Hematopoietic multipotent progenitor cell (in vitro differentiated cells): ENCODE measurements at places on chromosomes 6 and 20. TPM values are rescaled to one million over a fixed set of nuclear protein-coding genes. Genes with fewer than 3 reads are reported as not detected.

The OLIG3 gene
- not detected for total RNA-seq

The PHF20 gene
- total RNA-seq = 42.3 TPM

The KIAA1755 gene
- total RNA-seq = not detected

The POM121L2 gene
- not detected for total RNA-seq

The ZSCAN23 gene
- total RNA-seq = 2.2 TPM

The OOEP gene
- total RNA-seq = 0.27 TPM

The C20orf144 gene
- 0.27 TPM for total RNA-seq

The OPRL1 gene
- total RNA-seq = 10.5 TPM

The TRAPPC3L gene
- not detected for total RNA-seq

The SNAP25 gene
- total RNA-seq = 0.27 TPM

The ARMH2 gene
- total RNA-seq = 0.54 TPM

The RREB1 gene
- total RNA-seq = 52.2 TPM

The BTNL2 gene
- total RNA-seq = not detected

The BNIP5 gene
- total RNA-seq = not detected

The SLC32A1 gene
- 0.54 TPM for total RNA-seq

The TSPO2 gene
- total RNA-seq = not detected

The FAXC gene
- under 0.01 TPM for total RNA-seq

The TNF gene
- total RNA-seq = 0.27 TPM

The GSTA4 gene
- total RNA-seq = 1.9 TPM

- no peak for DNase-seq
Observed at GRCh38 chr6:128979071-128979470, 96.1 kb downstream of the LAMA2 start.

- no peak for DNase-seq
Observed at GRCh38 chr6:142443532-142443931, 141.7 kb downstream of the ADGRG6 start.

- peak; percentile 71 for DNase-seq
Observed at GRCh38 chr6:7615611-7616383, 25.8 kb downstream of the SNRNP48 start.

GRCh38 chr20:44211177-44212039 lies 837 bp upstream of the OSER1 start:
- peak; percentile 34 for DNase-seq

DNA sequence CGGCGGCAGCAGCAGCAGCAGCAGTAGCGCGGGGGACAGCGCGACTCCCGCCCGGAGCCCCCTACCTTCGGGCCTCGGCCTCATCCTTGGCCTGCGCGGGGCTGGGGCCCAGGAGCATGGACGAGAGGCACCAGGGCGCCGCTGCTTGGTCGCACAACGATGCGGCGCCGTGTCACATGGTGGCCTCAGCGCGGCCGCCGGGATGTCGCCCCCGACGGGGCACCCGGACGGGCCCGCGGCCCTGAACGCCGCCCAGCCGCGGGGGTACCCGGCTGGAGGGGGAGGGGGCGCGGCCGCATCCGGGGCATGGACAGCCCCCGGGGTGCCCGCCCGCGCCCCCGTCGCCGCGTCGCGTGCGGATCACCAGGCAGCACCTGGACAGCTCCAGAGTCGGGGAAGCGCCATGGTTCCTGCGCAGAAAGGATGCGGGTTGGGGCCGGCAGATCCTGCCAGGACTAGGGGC lies 57.1 kb downstream of the CDH22 start:
- no peak for DNase-seq

DNA sequence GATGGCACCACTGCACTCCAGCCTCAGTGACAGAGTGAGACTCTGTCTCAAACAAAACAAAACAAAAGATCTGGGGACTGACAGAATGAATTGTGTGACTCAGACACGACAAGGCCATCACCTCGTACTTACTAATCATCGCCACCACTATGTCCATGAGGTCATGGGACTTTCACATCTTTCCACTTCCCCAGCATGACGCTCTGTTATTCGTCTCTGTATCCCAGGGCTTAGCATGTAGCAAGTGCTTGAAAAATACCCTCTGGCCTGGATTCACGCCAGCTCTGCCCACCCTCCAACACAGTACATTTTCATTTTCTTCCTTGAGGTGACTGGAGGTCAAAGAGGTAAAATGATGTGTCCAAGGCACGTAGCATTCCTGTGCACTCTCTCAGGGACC lies 27.8 kb downstream of the FGD2 start:
- DNase-seq = no peak

- DNase-seq = no peak
Observed at GRCh38 chr6:21614226-21614625, 20.7 kb downstream of the SOX4 start.

- DNase-seq = no peak
Observed at GRCh38 chr6:84554074-84554473, 210.3 kb downstream of the TBX18 start.

GRCh38 chr6:99618649-99619408 lies 12.2 kb downstream of the PRDM13 start:
- DNase-seq = no peak

- no peak for DNase-seq
Observed at GRCh38 chr20:259981-260380, 2.5 kb downstream of the DEFB132 start.

DNA sequence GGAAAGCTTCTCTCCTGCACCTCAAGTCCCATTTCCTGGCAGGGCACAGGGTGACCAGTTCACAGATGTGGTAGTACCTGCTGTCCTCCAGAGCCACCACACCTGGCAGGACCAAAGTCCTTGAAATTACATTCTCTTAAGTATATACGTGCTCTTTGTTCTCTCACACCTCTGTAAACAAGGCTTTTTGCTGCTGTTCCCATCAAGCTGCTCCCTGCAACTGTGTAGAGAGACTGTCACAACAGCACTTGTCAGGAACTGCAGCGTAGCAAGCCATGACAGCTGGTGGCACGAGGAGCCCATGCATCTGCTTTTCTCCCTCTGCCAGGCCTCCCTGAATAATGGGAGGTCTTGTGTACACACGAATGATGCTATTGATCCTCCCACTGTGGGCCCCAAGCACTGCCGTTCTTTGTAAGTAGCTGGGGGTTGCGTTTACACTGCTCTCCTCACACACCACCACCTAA lies 431.8 kb downstream of the CD83 start:
- no peak for DNase-seq

GRCh38 chr6:52516269-52516668 lies 60.6 kb downstream of the TRAM2 start:
- DNase-seq = no peak

GRCh38 chr20:48697845-48698491 lies 129.8 kb downstream of the PREX1 start:
- no peak for DNase-seq

GRCh38 chr6:140355476-140355875 lies 981.0 kb upstream of the CITED2 start:
- no peak for DNase-seq

DNA sequence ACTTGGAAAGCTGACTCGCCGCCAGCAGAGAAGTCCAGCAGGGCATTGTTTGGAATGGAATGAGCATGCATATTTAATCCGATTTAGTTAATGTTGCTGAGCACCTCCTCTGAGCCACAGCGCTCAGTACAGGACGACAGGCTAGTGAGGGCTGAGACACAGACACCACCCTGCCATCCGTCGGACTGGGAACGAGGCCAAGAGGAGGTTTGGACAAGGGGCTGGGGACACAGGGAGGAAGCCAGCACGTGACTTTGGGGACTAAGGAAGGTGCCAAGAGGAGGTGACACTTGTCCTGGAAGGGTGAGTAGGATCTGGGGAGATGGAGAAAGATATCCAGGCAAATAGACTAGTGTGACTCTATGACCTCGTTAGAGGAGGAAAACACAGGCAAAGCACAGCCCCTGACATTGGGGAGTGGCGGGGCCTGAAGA lies 152.5 kb upstream of the ECI2 start:
- DNase-seq = no peak

DNA sequence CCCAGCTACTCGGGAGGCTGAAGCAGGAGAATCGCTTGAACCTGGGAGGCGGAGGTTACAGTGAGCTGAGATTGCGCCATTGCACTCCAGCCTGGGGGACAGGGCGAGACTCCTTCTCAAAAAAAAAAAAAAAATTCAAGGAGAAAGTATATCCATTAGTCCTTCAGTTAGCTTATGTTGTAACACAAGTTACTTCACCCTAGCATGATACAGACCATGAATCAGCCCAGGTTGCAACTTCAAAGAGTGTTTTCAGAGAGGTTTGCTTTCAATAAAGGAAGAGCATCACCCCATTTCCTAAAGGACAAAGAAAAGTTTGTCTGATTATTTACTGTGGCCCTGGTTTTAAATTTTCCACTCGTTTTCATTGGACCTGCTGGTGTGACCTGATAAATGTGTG lies 73.0 kb downstream of the SERAC1 start:
- no peak for DNase-seq

DNA sequence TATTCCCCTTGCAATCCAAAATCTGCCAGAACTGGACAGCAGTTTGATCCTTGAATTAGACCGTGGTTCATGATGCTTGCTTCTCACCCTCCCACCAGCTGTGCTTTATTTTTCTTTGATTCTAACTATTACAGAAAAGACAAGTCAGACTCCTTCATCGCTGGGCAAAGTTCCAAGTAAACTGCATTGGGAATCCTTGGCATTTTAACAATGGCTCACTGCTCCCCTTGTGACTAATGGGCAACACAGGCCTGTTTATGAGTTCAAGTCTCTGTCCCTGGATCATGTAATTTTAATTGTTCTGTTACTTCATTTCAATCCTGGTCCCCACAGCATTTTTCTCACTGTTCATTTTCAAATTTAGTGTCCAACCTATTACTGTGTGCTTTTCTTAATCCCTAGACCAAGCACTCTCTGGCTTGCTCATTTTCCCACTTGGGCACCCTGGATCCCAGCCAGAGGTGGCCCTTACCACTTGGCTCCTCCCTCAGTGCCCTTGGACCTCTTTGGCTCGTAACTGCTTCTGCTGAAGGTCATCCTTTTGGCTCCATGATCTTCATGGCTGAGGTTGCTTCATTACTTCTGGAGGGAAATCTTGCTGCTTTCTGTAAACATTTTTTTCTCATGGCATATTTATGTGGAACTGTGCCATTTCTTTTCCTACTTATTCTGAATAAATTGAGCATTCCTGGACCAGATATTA lies 32.8 kb downstream of the PSMB9 start:
- no peak for DNase-seq

DNA sequence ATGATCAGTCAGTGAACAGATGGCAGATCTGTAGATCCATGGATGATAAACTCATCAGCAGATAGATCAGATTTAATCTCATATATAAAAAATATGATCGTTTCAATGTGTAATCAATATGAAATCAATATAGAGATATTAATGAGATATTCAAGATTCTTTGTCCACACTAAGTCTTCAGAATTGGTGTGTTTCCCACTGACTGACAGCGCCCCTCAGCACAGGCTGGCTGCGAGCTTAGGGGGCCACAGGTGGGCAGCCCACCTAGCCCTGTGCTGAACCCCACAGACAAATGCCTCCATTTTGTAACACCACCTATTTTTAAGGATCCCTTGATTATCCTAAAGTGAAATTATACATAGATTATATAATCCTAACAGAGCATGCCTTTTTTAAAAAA lies 32.3 kb downstream of the FRMD1 start:
- DNase-seq = no peak

GRCh38 chr20:50138479-50139393 lies 14.8 kb downstream of the PEDS1 start:
- no peak for DNase-seq

DNA sequence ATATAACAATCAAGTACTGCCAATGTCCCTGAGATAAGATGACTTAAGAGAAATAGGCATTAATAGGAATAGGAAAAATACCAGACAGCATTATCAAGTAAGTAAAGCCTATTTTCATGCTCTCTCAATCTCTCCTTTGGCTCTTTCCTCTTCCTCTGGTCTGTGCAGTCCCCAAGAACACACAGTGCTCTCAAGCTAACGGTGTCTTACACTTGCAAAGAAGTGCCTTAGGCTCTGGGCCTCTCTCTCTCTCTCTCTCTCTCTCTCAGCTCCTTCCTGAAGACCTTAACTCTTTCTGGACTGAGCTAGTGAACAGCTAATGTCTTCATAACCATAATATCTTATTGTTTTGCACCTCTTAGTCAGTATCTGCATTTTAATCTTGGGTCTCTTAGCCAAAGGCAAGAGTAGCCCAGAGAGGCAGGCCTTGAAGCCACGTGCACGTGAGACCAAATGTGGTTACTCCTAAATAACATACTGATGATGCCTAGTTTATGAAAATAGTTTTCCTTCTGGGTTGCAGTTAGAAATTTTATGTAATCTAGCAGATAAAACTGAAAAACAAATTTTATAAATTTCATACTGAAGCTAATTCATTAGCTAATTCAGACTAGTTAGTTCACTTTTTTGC lies 70.8 kb downstream of the TPD52L1 start:
- no peak for DNase-seq

DNA sequence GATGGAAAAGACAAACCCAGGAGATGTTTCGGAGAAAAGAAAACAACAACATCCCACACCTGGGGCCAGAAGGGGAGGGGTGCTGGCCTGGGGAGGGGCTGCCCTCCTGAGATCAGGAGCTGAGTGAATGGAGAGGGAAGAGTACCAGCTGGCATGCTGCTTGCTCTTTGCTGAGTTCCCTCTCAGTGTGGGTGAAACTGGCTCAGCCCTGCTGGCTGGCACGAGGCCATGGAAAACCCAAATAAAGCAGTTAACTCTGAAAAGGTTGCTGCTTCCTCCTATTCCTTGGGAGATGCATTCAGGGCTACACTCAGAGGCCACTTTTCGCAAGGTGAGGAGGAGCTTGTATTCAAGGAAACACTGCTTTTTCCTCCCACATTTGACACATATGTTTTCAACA lies 8.0 kb upstream of the KCNK16 start:
- peak; percentile 56 for DNase-seq

GRCh38 chr6:32692019-32692418 lies 25.6 kb upstream of the HLA-DQB1 start:
- no peak for DNase-seq

GRCh38 chr20:24199501-24199900 lies 210.9 kb upstream of the GGTLC1 start:
- no peak for DNase-seq

DNA sequence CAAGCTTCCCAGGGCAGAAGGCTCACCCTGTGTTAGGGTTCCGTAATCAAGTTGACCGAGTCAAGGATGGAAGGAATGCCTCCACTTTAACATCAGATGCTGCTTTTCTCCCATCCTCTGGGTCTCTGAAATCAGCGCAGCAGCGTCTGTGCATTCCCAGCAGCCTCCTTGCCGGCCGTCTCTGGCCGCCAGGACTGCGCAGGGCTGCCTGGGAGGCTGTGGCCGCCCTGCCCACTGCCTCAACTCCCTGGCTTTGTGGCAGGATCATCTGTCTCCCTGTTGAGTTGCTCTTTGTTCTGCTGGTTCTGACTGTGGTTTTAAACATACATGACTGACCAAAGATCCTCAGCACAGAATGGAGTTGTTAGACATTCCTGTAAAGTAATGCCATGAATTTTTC lies 56.5 kb downstream of the DLL1 start:
- DNase-seq = no peak

- no peak for DNase-seq
Observed at GRCh38 chr6:24861934-24862333, 63.2 kb upstream of the ARMH2 start.
